ENCODE measurements at places on chromosomes 7 and 10.

- no peak for DNase-seq
Observed at GRCh38 chr10:106857728-106858127, 306.8 kb downstream of the SORCS1 start.

DNA sequence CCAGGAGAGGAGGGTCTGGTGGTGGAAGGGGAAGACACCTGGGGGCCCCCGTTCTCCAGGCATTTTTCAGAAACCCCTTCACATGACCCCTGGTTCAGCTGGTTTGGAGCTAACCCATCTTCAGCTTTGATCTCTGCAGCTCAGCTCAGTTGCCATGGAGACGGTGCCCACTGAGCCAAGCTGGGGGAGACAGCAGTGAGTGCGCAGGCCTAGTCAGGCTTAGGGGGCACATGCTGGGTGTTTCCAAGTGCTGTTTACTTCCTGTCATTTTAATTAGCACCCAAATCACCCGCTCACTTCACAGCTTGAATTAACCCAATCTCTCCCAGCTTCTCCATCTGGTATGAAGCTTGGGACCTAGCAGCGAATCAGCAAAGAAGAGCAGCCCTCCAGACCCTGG lies 9.0 kb downstream of the SPOCK2 start:
- no peak for DNase-seq

DNA sequence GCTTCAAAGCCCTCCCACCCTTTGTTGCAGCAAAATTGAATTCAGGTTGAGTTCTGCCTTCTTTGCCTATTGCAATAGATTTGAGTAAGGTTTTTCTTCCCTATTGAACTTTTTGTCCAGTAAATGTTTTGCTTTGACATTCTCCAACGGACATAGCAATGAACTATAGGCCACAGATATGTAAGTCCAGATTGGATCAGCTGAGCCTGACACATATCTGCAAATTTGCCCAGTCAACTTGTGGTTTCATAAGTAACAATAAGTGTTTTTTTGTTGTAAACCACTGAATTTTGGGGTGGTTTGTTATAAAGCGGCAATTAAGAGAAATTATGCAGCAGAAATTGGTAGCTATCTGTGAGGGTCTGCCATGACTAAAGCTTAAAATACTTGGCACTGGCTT lies 332.1 kb upstream of the SORCS1 start:
- DNase-seq = no peak

- DNase-seq = no peak
Observed at GRCh38 chr10:27658788-27659187, 86.8 kb downstream of the MKX start.

DNA sequence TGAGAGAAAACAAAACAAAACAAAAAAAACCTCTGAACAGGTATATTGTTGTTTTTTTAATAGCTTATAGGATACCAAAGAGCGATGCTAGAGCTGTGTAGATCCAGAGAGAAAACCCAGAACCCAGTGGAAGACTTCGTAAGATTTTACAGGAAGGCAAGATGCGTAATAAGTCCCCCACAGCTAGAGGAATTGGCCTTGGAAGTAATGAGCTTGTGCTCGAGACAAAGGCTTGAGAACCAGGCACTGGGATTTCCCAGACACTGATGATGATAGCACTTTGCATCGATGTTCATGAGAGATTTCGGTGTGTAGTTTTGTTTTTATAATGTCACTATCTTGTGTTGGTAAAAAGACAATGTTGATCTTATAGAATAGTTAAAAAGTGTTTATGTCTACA lies 821.5 kb upstream of the IGFBP3 start:
- no peak for DNase-seq

- DNase-seq = no peak
Observed at GRCh38 chr10:63760708-63761047, 239.5 kb downstream of the REEP3 start.

DNA sequence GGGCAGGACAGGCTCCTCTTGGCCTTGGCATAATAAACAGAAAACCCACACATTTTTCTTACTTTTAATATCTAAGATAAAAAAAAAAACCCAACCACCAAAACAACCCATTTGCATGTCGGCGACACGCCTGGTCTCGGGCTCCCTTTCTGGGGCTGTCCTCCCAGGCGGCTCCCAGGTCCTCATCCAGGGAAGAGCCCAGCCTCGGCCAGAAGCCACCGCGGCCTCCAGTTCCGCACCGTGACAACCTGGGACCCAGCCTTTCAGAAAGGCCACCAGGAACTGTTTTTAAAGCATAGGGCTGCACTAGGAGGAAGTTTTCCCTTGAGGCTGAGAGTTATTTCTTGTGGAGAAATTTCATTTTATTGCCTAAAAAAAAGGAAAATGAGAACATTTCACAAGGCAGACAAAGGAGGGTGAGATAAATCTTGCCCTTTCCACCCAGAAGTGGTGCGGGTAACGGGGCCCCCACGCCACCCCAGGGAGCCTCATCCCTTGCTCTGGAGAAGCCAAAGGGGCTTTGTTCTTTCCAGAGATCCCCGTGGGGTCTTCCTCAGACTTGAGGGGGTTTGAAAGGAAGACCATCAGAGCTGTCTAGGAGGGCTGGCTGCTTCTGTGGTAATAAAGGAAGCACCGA lies 39.2 kb upstream of the MKRN1 start:
- DNase-seq = no peak

- DNase-seq = no peak
Observed at GRCh38 chr7:96430356-96430755, 108.5 kb upstream of the SLC25A13 start.

DNA sequence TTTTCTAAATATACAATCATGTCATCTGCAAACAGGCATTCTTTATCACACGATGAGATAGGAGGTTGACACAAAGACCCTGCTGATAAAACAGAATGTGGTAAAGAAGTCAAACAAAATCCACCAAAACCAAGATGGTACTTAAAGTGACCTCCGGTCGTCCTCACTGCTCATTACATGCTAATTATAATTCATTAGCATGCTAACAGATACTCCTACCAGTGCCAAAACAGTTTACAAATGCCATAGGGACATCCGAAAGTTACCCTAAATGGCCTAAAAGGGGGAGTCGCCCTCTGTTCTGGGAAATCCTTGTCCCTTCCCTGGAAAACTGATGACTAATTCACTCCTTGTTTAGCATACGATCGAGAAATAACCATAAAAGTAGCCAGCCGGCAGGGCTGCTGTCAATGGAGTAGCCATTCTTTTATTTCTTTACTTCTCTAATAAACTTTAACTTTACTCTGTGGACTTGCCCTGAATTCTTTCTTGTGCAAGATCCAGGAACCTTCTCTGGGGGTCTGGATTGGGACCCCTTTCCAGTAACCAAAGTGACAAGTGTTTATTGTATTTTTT lies 126.6 kb downstream of the CCDC71L start:
- DNase-seq = no peak

- no peak for DNase-seq
Observed at GRCh38 chr10:43653746-43654145, 5.1 kb upstream of the ZNF32 start.

Data from cortex of kidney (tissue), 1 donor.